ENCODE measurements at places on chromosomes 13 and 19.

GRCh38 chr13:93226623-93227279 lies at the start of gene GPC6:
GPC6 (plus strand) TSS chr13:93226807.
- peak; percentile 78 for DNase-seq

DNA sequence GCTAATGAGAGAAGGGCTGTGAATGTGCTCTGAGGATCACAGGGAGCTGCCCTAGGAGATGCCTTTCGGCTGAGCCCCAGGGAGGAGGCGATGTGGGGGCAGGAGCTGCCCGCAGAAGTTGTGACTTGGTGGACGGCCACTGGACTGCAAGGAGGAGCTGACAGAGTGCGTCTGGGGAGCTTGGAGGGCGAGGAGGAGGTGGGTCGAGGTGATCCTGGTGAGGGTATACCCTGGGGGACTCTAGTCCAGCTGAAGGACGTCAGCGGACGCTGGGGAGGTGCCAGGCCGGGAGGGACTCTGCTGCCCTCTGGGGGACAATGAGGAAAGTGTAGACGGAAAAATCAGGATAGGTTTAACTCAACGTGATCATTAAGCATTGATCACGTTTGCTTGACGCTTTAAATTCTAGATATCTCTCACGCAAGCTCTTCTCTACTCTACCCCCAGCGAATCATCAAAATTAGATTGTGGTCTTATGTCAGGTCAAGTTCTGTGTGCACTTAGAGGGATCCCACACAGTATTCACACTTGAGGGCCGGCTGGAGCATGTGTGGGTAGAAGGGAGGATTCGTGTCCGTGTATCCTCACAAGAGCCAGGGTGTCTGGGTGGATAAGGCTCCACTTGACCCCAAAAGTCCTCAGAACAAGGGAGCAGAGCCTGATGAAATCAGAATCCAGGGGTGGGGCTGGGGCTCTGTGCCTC lies 3.3 kb upstream of the CEACAM7 start:
- no peak for DNase-seq

DNA sequence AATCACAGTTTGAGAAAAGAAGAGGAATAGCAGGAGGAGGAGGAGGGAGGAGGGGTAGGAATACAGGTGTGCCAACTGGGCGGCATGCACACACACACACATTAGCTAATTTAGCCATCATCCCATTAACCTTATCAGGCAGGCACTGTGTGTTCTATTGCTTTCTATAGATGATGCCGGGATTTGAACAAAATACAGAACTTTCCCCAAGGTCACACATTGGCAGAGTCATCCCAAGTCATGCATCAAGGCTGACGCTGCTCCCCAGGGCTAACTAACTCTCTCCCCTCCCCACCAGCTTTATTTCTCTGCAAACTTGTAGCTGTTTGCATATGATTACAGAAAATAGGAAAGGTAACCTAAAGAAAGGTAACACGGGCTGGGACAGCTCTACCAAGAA lies 83.0 kb downstream of the NUFIP1 start:
- DNase-seq: no peak

DNA sequence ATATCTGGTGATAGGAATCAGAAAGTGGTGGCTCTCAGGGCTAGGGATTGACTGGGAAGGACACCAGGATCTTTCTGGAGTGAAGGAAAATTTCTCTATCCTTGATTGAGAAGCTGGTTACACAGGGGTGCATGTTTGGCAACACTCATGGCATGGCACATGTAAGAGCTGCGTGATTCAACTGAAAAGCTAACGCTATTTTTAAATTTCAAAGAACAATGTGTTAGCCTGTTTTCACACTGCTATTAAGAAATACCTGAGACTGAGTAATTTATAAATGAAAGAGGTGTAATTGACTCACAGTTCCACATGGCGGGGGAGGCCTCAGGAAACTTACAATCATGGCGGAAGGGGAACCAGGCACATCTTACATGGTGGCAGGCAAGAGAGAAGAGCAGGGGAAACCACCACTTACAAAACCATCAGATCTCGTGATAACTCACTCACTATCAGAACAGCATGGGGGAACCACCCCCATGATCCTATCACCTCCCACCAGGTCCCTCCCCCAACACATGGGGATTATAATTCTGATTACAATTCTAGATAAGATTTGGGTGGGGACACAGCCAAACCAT lies 7.4 kb downstream of the SIGLEC8 start:
- DNase-seq: no peak

DNA sequence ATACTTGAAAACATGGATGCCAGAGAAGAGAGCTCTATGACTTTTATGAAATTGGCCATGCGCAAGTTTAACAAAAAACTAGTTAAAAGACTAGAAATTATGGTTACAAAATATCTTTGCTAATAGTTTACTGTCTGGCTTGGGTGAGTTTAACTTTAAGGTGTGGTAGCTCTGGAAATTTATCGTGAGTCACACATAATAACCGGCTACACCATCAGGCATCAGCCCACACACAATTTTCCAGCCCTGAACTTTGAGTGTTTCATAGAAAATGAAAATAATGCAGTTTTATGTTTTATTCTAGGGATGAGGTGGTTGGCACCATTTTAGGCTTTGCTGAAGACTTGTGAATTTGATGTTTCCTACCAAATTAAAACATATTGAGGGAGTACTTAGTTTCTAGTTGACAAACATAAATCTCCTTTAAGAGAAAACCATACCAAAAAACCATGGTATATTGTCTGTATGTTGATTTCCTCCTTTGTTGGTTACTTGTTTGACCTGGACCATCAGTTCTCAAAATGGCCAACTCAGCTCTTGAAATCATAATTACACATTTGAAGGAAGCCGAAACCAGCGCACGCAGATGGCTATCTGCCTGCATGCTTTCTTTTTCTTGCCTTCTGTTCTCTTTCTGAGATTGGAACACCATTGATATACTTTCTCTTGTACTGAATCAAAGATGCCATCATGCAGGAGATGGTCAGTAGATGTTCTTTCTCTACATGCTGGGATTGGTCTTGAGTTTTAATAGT lies 125.1 kb downstream of the AKAP11 start:
- no peak for DNase-seq

DNA sequence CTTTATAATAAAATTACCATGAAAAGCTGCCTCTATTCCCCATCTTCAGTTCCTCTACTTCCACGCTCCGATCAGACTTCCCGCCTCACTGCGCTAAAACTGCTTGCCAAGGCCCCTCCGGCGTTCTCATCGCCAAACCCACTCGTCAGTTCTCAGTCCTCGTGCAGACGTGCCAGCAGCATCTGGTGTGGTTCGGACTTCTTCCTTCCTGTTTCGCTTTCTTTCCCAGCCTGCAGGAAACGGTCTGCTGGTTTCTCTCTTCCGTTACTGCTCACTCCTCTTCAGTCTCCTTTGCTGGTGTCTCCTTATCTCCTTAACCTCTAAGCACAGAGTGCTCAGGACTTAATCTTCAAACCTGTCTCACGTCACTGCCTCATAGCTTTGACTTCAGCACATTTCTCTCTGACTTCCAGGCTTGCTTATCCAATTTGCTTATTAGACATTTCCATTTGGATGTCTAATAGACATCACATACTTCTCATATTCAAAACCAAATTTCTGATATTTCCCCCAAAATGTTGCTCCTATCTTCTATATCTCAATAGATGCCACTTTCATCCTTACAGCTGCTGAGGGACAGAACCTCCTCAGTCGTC lies 40.3 kb downstream of the RCBTB2 start:
- peak; percentile 88 for DNase-seq

DNA sequence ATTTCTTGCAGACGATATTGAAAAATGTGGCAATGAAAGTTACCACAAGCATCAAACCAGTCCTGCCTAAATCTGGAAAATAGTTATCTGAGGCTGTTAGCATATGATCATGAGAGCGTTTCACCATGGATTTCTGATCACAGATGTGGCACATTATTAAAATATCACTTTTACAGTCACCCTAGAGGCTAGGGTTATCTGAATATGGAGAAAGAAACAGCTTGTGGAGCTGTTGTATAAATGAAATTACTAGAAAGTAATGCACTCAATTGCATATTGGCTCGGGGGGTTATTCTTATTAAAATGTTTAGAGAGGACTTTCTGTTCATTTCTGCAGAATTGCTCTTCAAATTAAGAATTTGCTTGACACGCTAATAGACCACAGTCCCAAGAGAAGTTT lies 35.6 kb downstream of the ALOX5AP start:
- no peak for DNase-seq
